Kasumi-1 (cell line): ENCODE measurements at places on chromosomes 6 and 20.
A peak's percentile ranks its signal among the peaks of the same experiment; 100 is the strongest.

GRCh38 chr6:6699741-6700367, 111.3 kb downstream of the LY86 start:
- peak; percentile 76 for DNase-seq

DNA sequence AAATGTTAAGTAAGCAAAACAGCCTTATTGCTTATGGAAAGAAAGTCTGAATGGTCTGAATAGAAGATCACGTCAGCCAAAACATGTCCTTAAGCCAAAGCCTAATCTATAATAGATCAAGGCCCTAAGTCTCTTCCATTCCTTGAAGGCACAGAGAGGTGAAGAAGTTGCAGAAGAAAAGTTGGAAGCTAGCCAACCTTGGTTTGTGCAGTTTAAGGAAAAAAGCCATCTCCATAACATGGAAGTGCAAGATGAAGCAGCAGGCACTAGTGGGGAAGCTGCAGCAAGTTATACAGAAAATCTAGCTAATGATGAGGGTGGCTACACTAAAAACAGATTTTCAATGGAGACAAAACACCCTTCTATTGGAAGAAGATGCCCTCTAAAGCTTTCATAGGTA, 29.1 kb downstream of the LRRN4 start:
- no peak for DNase-seq

- DNase-seq = no peak
Measured at GRCh38 chr20:24379484-24379927, 89.9 kb upstream of the SYNDIG1 start.

GRCh38 chr6:140758169-140758877, 1374.4 kb upstream of the GJE1 start:
- no peak for DNase-seq

DNA sequence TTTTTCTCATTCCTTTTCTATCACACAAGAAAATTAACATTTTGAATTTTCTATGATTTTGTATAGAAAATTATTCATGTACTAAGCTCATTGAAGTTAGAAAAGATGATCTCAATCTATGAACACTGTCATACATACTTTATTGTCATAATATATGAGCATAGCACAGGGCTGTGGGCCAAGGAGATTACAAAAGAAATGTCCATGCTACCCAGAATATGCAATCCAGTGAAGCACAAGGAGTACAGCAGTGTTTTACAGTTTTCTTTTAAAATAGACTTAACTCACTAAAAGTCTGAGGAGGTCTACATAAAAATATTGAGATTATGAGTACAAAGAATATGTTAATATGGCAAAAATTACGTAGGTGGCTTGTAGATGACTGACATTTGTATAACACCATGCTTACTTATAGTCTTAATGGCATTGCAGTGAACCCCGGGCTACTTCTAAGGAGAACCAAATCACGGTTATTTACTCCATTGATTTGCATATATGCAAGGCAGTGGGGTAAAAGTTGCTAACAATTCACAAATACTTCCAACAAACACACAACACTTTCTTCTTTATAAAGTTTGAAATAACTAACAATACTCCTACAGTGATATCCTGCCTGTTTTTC, 257.1 kb downstream of the BCKDHB start:
- DNase-seq = no peak

DNA sequence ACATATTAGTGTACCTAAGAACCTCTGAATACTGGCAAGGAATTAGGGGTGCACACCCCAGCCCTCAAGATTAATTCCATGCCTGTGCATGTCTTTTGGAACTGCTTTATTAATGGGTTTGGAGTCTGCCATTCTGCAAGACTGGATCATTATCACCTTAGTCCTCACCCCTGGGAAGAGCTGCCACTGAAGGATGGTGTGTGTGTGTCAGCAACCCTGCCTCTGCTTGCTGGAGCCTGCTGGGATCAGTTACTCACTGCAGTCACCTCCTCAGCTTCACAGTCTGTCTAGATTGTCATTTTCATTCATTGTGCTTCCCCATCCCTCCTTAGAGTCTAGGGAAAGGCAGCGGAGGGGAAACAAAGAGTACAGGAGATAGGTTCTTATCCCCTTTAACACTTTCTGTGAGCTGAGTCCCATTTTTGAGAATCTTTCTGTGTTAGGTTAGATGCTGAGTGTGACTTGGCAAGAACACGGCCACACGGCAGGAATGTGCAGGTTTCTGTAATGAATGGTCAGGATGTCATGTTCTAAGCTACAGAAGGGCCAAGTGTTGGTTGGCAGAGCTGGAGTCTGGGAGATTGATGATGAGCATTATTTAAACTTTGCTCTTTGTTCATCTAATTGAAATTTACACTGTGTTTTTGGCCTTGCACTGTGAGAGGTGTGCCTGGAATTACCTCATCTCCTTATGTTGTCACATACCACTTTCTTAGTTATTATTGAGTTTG, 21.1 kb downstream of the GHRH start:
- no peak for DNase-seq

DNA sequence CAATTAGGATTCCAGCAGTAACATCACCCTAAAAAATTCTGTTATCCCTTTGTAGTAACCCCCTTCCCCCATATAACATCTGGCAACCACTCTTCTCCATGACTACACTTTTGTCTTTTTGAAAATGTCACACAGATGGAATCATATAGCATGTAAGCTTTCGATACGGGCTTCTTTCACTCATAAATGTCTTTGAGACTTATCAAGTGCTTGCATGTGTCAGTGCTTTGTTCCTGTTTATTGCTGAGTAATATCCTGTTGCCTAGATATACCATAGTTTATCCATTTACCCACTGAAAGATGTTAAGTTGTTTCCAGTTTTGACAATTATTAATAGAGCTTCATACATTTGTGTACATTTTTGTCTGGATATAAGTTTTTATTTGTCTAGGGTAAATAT, 10.4 kb upstream of the SNPH start:
- no peak for DNase-seq

DNA sequence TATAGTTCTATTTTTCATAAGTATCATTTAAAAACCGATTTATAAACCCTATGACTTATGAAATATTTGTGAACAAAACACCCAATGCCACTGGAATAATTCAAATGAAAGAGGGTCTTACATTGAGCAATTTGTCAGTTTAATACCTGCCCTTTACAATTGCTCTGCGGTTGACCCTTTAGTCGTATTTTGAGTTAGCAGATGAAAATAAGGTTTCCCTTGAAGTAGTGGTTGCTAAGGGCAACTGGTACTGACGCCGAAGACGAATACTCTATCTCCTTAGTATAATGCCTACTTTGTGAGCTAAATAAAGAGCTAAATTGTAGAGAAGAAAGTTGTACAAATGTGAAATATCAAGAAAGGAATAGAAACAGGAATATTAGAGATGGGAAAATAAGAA, 69.4 kb downstream of the KCNQ5 start:
- DNase-seq = no peak

DNA sequence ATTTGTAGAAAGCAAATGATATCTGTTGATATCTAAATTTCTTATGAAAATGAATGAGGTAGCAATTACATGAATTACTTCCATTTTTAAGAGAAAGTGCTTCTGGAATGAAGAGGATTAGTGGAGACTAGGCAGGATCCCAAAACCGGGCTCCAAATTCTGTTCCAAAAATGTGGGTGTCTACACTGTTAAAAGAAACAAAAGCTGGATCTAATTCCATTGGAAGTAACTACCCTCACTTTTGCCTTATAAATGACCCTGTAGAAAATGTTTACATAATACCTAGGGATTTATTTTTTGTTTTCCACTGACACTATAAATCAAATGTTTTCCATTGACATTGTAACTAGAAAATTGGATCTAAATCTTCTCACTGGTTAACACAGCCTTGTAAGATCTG, 454.9 kb upstream of the JARID2 start:
- DNase-seq = no peak

- DNase-seq = peak; percentile 26
Measured at GRCh38 chr6:31441365-31442267, 38.2 kb downstream of the MICA start.

DNA sequence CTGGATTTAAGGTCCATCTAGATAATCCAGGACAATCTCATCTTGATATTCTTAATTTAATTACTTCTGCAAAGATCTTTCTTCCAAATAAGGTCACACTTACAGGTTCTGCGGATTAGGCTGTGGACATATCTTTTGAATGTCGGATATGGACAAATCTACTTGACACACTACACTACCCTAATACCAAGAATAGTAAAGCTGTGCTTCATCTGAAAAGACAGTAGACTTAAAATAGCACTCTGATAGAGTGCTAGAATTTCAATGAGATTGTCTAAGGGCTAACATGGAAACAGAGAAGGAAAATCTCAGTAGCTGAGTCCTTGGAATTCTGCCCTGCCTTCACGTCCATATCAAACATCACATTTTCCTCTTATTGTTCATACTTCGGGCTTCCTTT, 1238.0 kb downstream of the EPHA7 start:
- no peak for DNase-seq

DNA sequence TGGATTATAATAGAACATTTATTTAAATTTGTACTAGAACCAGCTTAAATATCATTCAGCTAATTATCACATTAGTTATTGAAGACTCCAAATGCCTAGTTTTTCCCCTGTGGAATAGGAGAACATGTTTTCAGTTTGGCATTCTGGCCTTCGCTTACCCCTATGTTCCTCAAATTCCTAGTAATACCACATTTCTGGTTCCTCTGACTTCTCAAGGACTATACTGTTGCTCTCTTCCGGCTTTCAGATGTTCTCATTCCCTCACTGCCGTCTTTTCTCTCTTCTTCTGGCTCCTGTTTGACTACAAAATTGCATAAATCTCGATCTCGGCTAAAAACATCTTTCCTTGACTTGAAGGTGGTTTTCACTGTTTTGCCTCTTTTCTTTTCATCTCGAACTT, 71.8 kb upstream of the KHDRBS2 start:
- DNase-seq = no peak

DNA sequence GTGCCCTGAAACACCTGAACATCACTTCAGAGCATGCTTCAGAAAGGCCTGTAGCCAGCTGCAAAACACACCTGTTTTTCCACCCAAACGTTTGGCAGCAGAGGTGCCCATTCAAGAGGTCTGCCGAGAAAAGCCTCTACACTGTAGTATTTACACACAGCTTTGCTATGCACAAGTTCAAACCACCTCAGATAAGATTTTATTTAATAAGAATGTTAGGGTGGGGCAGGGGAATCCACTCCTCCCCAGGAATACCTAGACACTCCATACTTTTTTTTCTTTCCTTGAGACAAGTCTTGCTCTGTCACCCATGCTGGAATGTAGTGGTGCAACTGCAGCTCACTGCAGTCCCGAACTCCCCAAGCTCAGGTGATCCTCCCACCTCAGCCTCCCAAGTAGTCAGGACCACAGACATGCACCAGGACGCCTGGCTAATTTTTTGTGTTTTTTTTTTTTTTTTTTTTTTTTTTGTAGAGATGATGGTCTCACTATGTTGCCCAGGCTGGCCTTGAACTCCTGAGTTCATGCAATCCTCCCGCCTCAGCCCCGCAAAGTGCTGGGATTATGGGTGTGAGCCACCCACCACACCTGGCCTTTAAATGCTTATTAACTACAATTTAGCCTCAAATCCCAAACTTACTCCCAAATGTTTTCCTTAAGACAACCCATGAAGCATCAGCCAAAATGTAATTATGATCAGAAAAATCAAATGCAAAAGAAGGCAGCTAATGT, 9.7 kb downstream of the MRPL14 start:
- no peak for DNase-seq

GRCh38 chr6:167046861-167047495, 47.8 kb downstream of the CEP43 start:
- DNase-seq = no peak

DNA sequence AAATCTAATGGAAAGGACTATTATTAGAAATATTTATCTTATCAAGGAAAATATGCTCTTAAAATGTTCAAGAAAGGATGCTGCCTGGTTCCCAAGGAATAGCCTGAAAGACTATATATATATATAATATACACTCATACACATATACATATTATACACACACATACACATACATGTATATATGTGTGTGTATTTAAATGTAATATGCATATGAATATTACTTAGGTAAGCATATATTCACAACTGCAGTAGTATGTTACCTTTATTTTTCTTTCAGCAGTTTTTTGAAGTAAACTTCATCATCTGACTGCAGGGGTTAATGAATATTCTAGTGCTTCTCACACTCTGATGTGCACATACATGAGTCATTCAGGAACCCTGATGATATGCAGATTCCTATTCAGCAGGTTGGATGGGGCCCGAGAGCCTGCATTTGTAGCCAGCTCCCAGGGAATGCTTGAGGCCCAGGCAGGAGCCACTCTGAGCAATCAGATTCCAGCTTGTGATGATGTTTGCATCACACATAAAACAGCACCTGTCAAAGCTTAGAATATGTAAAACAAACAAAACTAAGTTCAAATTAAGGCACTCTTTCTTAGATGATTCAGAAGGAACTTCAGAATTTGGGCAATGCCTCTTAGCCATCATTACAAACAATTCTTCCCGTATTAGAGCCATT, 16.1 kb downstream of the MYLK4 start:
- DNase-seq = no peak

- DNase-seq = no peak
Measured at GRCh38 chr6:122068291-122068769, 331.1 kb upstream of the HSF2 start.

DNA sequence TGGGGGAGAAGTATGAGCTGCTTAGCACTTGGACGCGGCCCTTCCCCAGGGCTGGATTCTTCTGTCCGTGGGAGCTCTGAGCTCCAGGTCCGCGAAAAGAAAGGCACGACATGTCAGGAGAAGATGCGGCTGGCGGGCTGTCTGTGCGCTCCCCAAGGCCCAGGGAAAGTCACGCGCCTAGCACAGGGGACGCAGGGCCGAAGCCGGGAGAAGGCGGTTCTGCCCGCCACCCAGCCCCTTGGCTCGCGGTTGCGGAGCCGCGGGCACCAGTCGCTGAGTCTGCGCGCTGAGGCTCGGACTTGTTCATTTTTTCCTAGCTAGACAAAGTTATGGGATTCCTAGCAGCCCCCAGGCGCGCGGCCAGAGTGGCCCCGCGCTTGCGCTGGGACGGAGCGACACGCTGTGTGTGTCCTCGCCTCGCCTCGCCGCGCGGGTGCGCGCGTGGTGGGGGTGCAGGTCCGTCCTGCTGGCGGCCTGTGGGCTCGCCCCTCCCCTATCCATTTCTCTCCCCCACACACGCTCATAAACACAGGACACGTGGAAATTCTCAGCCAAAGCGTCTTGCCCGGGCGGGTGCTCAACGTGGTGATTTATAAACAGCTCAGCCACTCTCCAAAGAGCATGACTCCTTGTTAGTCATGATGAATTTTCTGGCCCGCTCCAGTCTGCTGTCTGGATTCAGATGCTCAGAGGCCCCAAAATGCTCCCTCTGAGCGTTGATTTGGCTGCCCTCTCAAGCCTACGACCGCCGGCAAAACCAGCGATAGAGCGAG, 1.9 kb upstream of the POU3F2 start:
- no peak for DNase-seq

GRCh38 chr6:95203153-95203754, 374.1 kb upstream of the MANEA start:
- DNase-seq = peak; percentile 15

DNA sequence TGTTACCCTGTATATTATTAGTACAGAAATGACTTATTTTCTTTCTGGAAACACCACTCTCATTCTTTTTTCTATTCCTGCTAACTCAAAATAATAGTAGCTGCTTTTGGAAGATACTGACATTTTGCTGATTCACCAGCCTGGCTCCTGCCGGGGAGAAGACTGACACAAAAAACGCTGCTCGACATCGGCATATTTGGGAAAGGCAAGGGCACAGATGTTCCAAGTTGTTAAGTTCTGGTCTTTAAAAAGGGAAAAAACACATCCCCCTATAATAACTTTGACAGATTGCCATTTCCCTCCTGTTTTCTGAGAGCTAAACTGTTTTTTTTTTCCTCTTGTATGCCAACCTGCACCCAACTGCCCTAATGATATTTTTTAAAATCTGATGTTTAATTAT, 55.4 kb downstream of the CTNNBL1 start:
- DNase-seq = no peak
